GF-D8 (cell line): ENCODE measurements at places on chromosomes 3 and 15.

DNA sequence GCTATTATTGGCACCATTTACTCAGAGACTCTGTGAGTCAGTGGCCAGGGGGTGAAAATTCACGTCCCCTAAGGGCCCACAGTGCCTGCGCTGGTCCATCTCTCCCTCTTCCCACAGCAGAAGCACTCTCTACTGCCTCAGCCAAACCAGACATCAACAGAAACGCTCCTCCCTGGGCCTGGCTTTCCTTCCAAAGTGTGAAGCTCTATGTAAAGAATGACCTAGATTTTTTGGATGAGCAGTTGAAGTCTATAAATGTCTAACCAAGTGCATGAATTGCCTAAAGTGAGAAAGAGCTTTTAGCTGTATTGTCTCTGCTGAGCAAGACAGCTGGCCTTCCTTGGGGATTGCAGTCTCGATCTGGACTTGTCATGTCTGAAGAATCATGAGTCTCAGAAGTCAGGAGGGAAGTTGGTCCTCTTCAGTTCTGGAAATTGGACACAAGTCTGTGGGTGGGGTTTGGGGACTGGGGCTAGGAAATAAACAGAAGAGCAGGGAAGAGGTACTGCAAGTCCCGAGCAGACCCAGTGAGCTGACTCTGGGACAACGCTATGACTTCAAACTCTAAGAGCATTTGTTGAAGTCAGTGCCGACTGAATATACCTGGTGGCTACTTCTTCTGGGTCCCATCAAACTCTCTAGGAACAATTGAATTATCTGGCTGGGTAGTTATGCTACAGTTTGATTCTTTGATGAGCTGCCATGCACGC, 29.0 kb downstream of the RASGRP1 start:
- DNase-seq: no peak

DNA sequence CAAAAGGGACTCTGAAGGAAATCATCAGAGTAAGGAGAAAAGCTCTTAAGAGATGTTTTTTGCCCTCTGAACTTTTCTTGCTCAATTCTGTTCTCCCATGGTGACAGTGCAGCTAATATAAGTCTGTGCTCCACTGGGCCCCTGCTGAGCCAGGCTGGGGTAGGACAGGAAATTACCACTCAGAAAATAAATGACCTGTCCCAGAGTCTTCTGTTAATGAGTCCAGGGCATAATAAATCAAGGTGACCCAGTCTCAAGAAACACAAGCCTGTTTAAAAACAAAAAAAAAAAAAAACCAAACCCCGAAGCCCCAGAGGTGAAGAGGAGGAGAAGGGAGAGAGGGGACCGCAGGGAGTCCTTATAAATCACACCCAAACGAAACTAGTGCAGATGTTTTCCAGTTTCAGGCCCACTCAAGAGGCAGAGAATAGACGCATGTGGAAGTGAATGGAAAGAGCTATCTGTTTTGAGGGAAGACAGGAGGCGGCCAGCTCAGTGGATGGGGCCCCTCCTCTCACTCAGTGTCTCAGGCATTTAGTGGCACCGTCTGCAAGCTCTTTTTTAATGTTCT, 59.8 kb upstream of the BOC start:
- no peak for DNase-seq

- DNase-seq: peak; percentile 27
These were observed 56.1 kb upstream of the USP3 start for GRCh38 chr15:63448266-63448665.

DNA sequence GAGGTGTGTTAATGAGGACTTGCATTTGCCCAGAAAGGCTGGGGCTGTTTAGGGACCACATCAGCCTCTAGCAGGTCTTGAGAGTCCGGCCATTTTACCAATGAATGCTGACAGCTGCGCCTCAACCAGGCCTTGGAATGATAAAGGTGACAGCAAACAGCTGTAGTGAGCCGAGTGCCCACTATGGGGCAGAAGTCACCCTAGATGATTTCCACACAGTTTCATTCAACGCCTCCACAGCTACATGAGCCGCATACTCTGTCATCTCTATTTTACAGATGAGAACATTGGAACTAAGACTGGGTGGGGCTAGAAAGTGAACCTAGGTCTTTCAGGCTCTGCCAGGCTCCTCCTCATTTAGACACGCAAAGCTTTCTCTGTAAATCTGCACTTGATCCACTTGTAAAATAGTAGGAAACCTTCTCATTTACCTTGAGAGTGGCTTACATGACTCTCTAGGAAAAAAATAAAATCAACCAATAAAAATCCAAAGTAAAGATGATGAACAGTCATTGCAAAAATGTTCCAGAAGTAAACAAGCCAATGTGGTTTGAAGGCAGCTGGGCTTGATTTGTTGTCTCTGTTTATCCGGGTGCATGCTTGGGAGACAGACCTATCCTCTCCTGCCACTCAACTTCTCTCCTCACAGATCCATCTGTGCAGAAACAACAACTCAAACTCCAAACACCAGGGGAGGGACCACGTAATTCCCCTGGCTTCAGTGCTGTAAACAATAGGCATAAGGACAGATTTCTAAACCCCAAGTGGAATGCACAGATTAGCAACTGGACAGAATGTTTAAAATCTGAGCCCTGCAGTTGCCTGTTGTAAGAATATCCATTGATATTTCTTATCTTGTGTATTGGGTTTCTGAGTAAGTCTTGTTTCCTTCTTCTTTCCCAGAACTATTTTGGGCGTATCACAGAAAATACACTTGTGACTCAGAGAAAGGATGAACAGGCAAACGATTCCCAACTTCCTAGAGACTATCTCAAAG, 31.5 kb upstream of the LDHAL6B start:
- no peak for DNase-seq

GRCh38 chr15:66839506-66840112, 137.6 kb downstream of the SMAD6 start:
- no peak for DNase-seq

DNA sequence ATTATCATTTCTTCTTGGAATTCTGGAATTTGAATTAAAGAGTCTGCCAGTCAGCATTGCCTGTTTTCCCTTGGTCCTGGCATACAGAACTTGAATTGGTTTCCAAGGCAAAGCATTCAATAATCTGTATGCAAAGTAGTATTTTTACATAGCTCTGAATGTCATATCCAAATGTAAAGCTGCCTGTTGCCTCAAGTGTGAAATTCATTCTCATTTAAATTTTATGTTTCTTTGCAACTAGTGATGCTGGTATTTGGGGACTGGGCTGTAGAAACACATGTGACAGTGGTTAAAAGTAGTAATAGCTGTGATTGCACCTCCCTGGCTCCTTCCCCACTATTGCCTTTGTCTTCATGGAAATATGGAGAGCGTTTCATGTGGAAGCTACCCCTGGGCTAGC, 743.9 kb upstream of the GOLIM4 start:
- no peak for DNase-seq
